ENCODE measurements at places on chromosomes 3 and 15.

DNA sequence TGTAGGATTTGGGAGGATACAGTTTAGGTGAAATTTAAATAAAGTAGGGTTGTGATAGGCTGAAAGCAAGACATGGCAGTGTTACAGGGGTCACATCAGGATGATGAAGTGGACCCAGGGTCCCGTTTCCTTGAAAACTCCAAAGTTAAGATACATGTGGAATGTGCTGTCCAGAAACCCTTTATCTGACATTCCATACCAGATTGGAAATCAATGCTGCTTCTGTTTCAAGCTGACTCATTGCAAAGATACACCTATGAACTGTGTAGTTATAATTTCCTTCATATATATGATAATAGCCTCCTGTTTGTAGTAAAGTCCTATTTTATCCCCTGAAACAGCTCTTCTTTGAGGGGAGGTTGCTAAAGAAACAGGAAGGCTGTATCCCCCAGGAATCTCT is 71.0 kb upstream of the NR2E3 start:
- no peak for DNase-seq

DNA sequence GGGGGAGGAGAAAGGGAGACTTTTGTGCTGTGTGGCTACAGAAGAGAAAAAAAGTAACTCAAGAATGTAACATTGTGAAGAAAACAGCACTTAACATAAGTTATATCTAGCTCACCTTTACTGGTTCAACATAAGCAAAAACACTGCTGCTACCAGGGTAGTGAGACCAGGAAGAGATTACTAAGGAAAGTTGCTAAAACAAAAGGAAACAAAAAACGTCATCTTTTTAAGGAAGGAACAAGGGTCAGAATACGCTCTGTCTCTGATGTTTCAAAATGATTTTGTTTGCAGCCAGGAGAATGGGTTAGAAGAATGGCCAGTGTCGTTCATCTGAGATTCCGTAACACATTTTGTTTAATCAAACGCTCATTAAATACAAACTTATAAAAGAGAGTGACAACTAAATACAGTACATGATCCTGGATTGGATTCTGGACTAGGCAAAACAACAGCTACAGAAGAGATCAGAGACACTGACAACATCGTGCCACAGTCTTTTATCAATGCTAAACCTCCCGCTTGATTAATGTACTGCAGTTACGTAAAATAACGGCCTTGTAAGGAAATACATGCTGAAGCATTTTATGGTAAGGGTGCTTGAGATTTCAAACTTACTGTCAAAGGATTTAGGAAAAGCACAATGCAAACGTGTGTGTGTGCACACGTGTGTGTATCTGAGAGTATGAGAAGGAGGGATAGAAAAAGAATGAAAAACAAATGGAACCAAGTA is 67.7 kb downstream of the FOXP1 start:
- DNase-seq, result peak; percentile 68

GRCh38 chr3:58514405-58514804 is 22.5 kb downstream of the KCTD6 start:
- no peak for DNase-seq

DNA sequence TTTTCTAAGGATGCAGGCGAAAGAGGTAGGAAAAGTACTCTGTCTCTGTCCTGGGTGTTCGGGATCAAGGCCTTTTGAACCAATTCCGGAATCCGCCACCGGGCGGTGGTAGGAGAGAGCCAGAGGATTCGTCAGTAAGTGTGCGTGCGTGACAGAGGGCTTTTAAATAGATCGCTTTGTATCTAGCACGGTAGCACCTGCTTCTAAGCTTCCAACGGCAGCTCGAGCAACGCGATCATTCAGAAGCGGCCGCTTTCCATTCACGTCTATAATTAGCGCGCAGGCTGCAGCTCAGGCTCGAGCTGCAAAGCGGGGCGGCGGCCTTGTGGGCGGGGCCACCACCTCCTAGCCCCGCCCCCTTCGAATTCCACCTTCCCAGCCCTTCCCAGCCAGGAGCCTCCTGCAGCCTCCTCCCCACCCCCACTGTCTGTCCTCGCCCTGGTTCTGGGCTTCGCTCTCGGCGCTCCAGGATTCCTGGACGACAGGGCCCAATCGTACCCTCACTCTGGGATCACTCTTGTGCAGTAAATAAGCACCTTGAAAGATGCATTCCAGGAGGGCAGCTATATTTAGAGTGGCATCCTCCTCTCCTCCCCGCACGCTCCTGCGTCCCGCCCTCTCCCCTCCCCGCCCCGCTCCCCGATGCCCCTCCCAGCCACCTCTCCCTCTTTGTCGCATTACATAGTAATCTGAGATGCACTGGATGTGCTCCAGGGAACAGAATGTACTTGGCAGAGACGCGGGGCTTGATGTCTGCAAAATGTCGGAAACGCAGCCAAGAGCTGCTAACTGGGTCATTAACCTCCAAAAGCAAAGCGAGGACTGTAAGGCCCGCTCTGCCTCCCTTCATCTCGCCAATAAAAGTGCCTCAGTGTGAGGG is 224.1 kb upstream of the TPRG1 start:
- peak; percentile 74 for DNase-seq

GRCh38 chr3:127233371-127233770 is 40.4 kb downstream of the PRR23E start:
- DNase-seq, result no peak

GRCh38 chr3:212432-212831 is 15.9 kb downstream of the CHL1 start:
- peak; percentile 28 for DNase-seq

DNA sequence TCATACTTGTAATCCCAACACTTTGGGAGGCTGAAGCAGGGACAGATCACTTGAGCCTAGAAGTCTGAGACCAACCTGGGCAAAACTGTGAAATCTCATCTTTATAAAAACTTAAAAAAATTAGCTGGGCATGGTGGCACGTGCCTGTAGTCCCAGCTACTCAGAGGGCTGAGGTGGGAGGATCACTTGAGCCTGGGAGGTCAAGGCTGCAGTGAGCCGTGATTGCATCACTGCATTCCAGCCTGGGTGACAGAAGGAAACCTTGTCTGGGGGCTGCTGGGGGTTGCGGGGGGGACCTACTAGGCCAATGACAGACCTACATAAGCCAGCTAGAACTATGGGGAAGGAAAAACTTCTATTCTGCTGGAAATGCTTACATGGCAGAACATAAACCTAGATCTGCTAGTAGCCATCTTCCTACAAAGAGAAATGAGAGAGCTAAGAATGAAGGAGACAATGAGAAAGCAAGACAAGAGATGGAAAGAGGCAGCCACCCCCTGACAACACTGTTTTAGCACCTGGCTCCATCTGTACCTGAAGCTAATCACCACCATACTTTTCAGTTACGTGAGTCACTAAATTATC is 23.9 kb downstream of the FOXP1 start:
- DNase-seq, result no peak

- no peak for DNase-seq
Observed at GRCh38 chr3:45923755-45924154, 19.5 kb upstream of the CXCR6 start.

DNA sequence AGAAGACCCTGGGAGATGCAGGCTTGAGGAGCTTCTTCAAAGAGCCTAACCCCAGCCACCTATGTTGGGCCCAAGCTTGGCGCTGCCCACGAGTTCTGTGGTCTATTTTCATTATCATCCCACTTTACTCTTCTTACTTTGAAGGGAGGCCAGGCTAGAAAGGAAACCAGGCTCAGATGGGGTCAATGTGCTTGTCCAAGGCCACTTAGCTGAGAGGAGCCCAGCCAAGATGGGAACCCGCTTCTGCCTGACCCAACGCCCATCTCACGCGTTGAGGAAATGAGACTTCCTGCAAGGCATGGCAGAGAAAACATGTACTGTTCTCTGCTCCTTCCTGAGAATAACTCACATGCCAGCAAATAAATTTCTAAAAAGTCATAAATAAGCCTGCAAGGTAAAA is 486.3 kb upstream of the PROK2 start:
- peak; percentile 46 for DNase-seq

- DNase-seq, result no peak
Observed at GRCh38 chr3:108389372-108389771, 93.0 kb downstream of the HHLA2 start.

DNA sequence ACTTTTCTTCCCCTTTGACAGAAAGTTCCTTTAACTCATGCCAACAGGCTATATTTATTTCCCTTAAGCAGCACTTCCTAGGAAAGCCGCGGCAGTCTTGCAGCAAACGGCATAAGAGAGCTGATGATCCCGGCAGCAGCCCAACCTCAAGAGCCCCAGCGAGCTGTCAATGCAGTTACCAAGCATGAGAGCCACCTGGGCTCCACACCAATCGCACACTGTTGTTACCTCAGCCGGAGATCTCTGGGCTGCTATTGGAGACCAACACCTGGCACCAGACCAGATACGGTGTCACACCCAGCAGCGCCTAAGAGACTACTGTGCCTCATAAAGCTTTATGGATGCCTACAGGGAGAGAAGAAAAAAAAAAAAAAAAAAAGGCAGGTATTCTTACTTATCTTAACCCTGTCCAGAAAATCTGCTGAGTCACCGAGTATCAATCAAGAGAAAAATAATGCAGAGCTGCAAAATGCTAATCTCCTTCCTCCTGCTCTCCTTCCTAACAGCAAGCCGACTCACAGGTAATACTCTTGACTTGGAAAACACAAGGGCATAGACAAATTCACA is 11.7 kb downstream of the ABCC5 start:
- peak; percentile 64 for DNase-seq

GRCh38 chr15:65412556-65412955 is 10.2 kb downstream of the IGDCC4 start:
- no peak for DNase-seq

DNA sequence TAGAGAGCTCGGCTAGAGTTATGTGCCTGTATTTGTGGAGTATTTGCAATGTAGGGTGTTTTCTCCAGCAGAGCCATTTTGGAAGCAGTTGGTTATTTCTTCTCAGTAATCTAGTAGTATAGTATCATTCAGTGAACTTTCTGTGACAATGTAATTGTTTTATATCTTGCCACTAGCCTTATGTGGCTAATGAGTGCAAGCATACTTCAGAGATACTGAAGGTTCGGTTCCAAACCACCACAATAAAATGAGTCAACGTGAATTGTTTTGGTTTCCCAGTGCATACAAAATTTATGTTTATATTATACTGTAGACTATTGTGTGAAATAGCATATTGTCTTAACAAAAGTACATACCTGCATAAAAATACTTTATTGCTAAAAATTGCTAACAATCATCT is 286.9 kb upstream of the TBL1XR1 start:
- no peak for DNase-seq

DNA sequence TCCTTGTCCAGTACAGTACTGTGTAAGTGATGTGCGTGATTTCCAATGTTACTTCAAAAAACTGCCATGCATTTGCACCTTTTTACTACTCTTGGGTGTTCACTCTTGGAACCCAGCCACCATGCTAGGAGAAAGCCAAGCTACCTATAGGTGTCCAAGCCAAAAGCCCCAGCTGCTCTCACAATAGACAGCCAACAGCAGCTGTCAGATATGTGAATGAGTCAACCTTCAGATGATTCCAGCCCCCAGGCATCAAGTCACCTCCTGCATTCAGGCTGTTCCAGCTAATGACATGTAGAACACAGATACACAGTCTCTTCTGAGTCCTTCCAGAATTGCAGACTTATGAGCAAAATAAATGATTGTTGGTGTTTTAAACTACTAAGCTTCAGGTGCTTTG is 417.7 kb upstream of the TGFBR2 start:
- DNase-seq, result no peak

DNA sequence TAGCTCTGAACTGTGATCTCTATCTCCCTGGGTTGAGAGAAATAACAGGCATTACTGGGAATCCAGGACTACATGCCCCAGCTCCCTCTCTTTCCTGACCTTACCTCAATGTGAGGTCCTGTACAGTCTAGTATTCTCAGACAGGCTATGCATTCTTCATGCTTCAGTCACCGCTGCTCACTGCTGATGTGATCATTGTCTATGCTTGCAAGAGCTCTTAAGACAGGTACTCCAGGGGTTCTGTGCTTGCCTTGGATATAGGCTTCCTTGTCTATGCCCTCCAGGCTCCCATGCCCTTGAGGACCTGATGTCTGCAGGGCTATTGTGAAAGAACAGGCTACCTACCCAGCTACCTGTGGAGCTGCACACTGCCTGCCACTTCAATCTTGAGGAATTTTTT is 183.6 kb downstream of the MBNL1 start:
- DNase-seq, result no peak

GRCh38 chr3:195558602-195559001 is 15.5 kb upstream of the PPP1R2 start:
- no peak for DNase-seq

DNA sequence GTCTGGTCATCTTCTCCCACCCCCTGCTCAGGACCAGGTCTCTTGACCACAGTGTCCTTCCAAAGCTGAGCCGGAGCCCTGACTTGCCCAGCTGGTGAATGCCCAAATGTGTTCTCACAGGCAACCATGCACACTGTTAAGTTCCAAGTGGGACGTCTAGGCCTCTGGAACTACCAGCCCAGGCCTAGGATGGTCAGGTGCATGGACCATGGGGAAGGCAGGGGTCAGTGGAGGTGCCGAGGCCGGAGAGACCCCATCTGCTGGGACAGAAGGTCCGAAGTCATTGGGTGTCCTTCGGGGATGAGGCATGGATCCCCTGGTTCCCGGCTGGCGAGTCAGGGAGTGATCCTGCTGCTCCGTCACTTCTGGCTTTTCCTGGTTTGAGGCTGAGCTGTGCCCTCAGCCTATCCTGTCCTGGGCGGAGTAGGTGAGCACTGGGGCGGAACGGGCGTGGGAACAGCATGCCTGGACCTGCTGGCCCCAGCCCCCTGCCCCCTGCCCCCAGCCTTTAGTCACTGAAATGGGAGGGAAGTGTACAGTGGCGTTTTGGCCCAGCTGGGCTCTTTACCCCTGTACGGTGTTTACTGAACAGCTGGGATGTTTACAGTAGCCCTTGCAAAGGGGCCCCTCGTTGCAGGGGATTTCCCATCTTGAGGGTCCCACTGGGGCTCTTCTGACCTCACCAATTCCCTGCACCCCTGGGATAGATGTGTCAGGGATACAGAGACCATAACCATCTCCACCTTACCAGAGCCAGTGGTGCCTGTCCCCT is 12.1 kb downstream of the SEMA3F start:
- no peak for DNase-seq

GRCh38 chr3:77259694-77260093 is 219.8 kb downstream of the ROBO2 start:
- no peak for DNase-seq

DNA sequence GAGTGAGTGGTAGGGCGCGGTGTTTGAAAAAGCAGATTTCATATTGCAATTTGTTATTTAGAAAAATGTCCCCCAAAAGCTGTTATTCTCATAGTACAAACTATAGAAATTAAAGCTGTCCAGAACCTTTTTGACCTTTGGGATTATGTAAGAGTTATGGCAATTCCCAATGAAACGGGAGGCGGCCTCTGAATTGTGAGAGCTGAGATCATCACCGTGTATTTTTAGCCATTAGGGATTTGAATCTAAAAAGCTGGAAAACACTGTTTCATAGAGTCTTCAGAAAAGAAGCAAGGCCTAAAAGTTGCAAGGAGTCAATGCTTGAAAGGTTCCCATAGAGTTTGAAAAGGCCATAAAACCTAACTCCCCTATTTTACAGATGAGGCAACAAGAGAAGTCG is 38.6 kb upstream of the SLC25A26 start:
- DNase-seq, result no peak

- DNase-seq, result peak; percentile 51
Observed at GRCh38 chr15:72375501-72375845, 341 bp downstream of the HEXA start.

GRCh38 chr3:126498929-126499328 is 18.6 kb downstream of the UROC1 start:
- DNase-seq, result no peak

All from suppressor macrophage treated with lipopolysaccharide for 1 hour (primary cell).